ENCODE measurements at places on chromosomes 1 and 21.

GRCh38 chr1:150567717-150568593 is 11.5 kb downstream of the MCL1 start:
- DNase-seq, result peak; percentile 37

GRCh38 chr1:151701515-151701914 is 15.1 kb downstream of the CELF3 start:
- no peak for DNase-seq

- no peak for DNase-seq
These were observed 15.5 kb upstream of the SNX27 start for GRCh38 chr1:151596166-151596953.

GRCh38 chr1:92992054-92992453 is 30.8 kb upstream of the DIPK1A start:
- DNase-seq, result no peak

- no peak for DNase-seq
These were observed 315.4 kb downstream of the ADGRL2 start for GRCh38 chr1:82116105-82116504.
